ENCODE measurements at places on chromosomes 4 and X.

- DNase-seq = no peak
Measured at GRCh38 chr4:93513851-93514250, 314.7 kb upstream of the ATOH1 start.

GRCh38 chr4:3127112-3127511, 52.6 kb downstream of the HTT start:
- no peak for DNase-seq

GRCh38 chrX:11197671-11198070, 86.5 kb downstream of the HCCS start:
- no peak for DNase-seq

GRCh38 chr4:151417766-151418376, 8.9 kb downstream of the FHIP1A start:
- DNase-seq = no peak

DNA sequence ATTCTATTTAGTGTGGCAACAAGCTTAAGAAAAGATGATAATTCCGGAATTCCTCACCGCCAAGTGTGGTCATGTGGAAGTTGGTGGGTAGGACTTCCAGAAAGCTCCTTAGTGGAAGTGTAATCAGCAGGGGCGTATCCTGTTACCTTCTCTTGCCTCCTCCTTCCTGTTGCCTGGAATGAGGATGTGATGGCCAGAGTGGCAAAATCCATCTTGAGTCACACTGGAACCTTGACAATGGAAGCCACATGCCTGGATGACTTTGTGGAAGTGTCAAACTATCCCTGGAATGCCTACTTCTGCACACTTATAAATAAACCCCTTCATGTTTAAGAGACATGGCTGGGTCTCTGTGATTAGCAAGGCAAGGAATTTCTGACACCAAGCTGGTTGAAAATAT, 191.0 kb downstream of the PRDM5 start:
- no peak for DNase-seq

DNA sequence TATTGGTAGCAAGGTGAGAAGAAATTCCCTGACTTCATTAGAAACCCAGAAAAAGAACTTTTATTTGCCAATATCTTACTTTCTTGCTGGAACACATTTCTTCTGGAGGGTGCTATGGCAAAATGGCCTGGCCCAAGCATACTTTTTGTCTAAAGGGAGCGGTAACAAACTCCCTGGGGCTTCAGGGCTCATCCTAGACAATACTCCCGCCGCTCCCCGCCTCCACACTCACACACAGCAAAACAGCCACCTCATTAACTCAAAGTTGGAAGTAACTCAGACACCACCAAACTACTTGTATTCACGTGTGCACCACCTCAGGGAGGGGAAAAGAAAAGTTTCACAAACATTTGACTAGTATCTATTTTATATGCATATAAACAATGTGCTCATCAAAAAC, 75.7 kb downstream of the IGSF1 start:
- no peak for DNase-seq

DNA sequence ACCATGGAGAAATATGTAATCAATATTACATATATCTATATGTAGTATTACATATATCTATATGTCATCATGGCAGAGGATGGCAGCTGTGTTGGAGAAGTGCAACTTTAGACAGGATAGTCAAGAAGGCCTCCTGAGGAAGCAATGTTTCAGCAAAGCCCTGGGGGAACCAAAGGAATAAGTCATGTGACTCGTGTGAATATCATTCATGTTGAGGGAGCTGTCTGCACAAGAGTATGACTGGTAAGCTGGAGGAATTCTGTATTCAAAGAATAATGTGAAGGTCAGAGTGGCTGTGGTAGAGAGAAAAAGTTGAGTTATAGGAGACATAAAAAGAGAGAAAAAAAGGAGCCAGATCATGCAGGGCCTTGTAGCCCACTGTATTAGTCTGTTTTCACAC, 92.9 kb upstream of the EDNRA start:
- DNase-seq = peak; percentile 17

GRCh38 chr4:39522068-39522467, 5.2 kb downstream of the UGDH start:
- DNase-seq = no peak

- no peak for DNase-seq
Measured at GRCh38 chrX:11431786-11432185, 138.6 kb downstream of the AMELX start.

GRCh38 chr4:84971319-84971932, 4.9 kb upstream of the WDFY3 start:
- DNase-seq = no peak

DNA sequence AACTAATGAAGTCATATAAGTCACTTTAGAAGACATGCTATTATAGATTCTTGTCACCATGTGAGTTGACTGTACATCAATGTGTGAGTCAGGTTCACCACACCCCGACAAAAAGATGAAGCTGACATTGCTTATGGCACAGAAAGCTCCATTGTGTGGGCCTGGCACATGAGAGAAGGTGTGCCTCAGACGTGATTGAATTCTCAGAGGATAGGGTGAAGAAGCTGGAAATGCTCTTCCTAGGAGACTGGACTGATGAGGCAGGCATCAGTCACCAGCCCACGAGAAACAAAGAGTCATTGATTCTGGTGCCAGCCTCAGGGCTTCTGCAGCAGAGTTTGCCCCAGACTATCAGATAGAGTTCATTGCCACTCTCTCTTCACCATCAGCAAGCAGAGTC, 35.9 kb upstream of the LRAT start:
- no peak for DNase-seq

DNA sequence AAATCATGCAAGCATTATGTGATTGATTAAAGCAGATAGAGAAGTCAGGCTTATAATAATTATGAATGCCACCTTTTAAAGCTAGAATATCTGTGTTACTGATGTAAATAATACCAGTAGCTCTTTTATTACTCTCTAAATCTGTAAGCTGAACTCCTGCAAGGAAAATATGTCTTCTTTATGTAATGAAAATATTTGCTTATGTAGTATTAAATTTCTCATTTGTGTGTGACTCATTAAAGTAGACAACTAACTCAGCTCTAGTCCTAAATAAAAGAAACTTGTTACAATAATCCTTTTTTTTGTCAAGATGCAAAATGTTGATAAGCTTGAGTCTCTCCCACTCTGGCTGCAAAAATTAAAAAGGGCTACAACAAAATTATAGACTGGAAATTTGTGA, 137.7 kb upstream of the FAT1 start:
- no peak for DNase-seq
